Daoy (cell line): ENCODE measurements at places on chromosomes 7 and 10.

DNA sequence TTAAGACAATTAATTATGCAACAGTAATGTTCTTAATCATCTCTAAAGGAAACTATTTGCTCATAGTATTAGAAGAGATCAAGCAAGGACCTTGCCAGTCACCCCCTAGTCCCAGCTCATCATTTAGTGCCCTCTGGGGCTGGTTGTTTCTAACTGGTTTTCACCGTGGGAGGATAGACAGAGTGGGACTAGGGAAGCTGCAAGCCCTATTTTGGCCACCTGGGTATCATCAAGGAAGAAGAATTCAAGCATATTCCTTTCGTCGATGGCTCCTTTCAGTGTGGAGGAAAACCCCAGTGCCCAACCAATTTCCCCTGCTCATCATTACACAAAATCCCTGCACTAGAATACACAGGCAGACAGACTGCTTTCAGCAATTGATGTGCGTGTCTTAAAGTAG, 30.6 kb upstream of the FGFR2 start:
- DNase-seq = no peak

DNA sequence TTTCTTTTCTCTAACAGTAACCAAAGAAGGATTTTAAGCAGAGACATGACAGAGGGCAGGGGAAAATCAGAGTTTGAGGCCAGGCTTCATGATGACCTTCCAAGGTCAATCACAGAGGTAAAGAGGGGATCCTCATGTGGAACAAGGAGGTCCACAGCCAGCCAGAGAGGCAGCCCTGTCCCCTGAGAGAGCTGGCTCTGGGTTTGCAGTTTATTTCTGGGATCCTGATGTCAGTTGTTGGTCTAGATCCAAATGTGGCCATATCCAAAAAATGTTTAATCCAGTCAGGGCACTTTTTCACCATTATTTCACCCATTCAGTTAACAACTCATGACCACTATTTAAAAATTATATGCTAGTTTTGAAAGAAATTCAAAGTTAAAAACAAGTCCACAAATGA, 45.6 kb downstream of the GPR141 start:
- DNase-seq = no peak

DNA sequence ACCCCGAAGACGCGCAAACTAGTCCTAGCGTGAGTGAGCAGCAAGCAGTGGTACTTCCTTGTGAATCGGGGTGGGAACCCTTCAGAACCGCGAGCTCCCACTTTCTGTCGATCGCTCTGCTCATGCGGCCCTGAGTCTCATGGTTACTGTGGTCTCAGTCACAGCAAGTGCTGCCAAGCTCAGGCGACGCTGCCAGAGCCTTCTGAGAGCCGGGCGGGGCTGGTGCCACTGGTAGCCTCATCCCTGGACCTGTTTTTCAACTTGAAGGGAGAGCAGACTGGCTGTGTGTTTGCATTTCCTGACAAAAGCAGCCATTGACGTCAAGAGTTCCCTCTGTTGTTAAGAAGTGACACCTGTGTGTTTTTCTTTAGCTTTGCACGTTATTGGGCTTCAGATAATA, 32.9 kb upstream of the BHLHA15 start:
- no peak for DNase-seq

GRCh38 chr10:103448746-103449145, 3.4 kb downstream of the CALHM2 start:
- DNase-seq = peak; percentile 67

DNA sequence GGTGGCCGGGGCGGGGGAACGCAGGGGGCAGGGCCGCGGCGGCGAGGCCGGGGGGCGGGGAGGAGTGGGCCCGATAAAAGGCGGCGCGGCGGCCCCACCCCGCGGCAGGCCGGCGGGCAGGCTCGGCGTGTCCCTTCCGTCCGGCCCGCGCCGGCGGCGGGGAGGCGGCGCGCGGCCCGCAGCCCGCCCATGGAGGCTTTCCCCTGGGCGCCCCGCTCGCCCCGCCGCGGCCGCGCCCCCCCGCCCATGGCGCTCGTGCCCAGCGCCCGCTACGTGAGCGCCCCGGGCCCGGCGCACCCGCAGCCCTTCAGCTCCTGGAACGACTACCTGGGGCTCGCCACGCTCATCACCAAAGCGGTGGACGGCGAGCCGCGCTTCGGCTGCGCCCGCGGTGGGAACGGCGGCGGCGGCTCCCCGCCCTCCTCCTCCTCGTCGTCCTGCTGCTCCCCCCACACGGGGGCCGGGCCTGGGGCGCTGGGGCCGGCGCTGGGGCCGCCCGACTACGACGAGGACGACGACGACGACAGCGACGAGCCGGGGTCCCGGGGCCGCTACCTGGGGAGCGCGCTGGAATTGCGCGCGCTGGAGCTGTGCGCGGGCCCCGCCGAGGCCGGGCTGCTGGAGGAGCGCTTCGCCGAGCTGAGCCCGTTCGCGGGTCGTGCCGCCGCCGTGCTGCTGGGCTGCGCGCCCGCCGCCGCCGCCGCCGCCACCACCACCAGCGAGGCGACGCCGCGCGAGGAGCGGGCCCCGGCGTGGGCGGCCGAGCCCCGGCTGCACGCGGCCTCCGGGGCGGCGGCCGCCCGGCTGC, at the start of gene NANOS1:
NANOS1 (plus strand) TSS at position 102 of the 808 bp plus-strand sequence; CDS start at position 190, 88 bp downstream.
- DNase-seq = no peak

DNA sequence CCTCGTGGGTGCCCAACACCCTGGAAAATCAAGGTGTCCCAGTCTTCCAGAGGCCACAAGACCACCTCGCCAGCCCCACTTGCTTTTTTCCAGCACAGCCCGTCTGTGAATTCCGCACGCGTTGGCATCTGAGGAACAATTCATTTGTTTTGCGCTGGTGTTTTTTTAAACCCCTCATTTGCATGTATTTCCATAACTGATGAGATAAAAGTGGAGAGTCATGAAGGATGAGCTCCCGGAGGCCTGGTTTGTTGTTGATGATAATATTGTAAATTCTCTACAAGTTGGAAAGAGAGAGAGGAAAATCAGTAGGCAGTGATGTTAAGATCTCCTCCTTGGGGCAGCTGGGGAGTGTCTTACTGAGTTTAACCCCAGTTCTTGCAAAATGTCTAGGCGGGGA, 34.6 kb downstream of the SLC29A3 start:
- no peak for DNase-seq

DNA sequence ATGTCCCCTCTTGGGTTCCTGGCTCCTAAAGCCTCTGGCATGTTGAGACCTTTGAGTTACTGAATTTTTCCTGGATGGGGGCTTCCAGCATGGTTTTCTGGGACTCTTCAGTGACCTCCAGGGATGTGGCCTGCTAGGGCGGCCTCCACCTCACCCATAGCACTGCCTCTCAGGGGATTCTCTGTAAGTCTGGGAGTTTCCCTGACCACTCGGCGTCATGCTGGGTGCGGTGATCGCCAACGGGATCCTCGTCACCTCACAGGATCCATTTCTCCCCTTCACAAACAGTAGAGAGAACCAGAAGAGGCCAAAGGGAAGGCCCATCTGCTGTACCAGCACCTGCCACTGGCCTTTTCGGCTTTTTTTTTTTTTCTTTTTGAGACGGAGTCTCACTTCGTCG, 84.3 kb downstream of the NPTX2 start:
- no peak for DNase-seq

- DNase-seq = no peak
Observed at GRCh38 chr10:89428877-89429276, 14.5 kb downstream of the IFIT5 start.

DNA sequence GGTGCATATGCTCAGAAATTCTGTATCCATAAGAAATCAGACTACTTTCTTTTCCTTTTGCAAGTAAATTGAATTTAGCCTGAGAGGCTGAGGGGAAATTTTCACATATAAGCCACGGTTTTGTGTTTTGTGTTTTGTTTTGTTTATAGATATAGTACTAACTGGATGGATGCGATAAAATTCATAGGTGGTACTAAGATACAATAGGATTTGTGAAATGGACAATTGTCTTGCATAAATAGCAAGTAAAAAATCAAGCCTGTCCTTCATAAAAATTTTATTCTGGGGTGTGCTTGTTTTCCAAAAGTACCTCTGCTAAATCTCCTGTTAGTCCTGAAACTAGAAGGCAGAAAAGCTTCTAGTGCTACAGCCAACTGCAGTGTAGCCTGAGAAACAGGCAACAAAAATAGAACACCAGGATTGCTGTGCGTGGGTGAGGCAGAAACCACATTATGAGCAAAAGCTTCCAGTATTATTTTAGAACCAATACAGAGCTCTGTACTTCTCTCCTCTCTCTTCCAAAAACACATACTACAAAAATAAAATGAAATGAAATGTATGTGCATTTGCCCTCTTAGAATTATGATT, 634 bp upstream of the HDAC9 start:
- peak; percentile 55 for DNase-seq

- DNase-seq = no peak
Observed at GRCh38 chr7:78218876-78219275, 420.3 kb downstream of the PHTF2 start.

- no peak for DNase-seq
Observed at GRCh38 chr7:114519240-114519639, 104.6 kb downstream of the FOXP2 start.

DNA sequence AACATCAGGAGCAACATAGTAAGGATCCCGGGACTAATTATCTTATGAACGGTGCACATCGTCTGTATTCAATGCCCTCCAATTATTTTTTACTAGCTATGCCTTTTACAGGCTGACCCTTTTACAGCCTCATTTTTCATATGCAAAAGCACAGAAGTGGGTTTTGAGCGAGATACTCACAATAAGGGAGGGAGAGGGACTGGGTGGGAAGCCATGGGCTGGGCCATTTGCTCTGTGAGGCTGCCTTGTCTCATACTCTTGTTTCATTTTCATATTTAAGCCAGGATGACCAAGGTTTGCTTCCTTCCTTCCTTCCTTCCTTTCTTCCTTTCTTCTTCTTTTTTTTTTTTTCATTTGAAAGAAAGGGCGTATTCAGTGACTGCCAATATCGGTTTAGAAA, 259.3 kb downstream of the TRIL start:
- DNase-seq = no peak

GRCh38 chr10:124721330-124722045, 22.7 kb downstream of the FAM53B start:
- DNase-seq = no peak

DNA sequence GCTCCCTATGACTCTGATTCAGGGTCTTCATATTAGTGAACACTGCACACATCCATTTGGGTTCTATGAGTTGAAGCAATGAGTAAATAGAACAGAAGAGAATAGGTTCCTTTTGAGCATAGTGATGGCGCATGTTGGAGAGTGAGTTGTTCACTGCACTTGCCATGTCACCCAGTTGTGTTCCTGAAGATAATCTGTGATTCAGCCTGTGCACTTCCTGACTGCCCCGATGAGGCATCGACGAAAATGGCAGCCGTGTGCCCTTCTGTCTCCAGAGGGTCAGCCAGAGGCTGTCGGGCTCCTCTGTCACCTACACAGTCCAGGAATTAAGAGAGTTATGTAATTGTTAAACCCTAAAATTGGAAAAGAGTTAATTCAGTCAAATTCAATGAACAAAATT, 94.7 kb downstream of the GALNT11 start:
- DNase-seq = no peak

DNA sequence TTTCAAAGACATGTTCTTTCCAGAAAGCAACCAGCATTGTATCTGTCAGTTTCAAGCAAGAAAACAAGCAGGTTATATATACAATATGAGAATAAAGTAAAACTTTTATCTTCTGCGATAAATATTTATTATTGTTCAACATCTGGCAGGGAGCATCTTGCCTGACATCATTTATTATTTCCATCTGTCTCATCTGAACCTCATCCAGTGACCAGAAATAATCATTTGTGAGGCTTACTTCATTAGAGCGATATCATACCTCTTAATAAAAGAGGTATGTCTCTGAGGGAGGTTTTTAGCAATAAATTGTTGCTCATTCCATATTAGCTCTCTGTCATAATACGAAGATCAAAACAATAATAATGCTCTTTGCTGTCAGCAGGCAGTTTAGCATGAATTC, 226.1 kb downstream of the CDC14C start:
- no peak for DNase-seq

GRCh38 chr10:62623223-62623622, 181.3 kb upstream of the ADO start:
- no peak for DNase-seq

DNA sequence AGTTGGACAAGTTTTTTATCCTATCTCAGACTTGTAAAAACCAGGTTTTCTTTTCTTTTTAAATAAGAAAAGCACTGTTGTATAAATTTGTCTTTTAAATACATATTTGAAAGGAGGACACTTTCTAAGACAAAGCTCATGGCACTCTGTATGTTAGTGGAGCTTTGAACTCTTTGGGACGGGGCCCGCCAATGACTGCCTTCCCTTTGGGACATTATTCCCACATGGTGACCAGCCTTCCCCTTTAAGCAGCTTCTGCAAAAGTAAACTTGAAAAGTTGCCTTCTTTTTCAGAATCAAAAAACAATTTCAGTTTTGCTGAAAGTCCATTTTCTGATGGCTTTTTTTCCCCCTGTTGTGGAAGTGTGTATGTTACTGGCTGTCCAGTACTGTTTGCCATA, 1.8 kb downstream of the CUX1 start:
- no peak for DNase-seq

DNA sequence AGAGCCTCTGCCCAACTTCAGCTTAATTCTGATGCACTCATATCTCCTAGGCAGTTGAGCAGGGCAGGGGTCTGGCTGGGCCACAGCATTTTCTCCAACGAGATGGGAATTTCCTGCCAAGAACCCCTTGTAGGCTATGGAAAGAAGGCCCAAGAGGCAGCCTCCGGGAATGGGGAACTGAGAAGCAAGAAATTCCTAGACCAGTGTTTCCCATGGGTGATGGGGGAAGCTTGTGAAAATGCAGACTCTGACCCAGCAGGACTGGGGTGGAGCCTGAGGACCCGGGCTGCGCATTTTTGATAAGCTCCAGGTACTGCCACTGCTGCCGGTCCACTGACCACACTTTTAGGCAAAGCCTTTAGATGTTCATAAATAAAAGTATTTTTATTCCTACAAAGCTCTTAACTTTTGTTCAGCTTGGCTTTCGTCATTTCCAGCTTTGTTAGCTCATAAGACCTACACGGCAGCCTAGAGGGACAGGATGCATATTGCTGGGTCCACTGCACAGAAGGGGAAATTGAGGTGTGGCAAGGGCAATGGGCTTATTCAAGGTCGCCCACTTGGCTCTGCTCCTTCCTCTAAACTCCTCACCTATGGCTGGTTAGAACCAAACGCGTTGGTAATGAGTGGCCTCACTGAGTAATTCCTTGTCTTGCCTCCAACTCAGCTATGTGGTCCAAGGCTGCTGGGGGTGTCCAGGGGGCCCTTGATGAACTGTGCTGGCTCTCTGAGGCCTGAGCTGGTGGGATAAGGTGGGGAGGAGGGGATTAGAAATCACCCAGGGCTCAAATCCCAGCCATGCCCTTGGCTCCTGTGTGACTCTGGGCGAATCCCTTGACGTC, 29.5 kb downstream of the ZCCHC24 start:
- DNase-seq = no peak

- peak; percentile 95 for DNase-seq
Observed at GRCh38 chr10:102055647-102056419, at the start of gene ARMH3. TSS of gene ARMH3 (minus strand) at chr10:102056173. CDS start at chr10:102040114, 16,059 bp downstream.
